ENCODE measurements at places on chromosomes 3 and 15.

DNA sequence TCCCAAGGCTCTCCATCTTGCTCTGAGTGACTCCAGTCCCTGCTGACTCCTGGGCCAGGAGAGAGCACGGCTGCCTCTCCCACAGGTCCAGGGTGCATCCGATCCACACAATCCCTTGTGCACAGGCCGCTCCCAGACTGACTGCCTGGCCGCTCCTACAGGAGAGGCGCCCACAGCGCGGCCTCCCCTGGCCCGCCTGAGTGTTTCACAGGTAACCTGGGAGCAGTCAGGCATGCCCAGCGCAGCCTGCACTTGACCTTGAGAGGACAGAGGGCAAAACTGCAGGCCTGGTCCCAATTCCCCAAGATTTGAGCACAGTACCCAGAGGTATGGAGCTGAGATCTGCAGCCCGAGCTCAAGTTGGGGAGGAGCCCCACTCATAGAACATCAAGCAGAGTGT is 490.2 kb downstream of the CNTN6 start:
- no peak for DNase-seq

DNA sequence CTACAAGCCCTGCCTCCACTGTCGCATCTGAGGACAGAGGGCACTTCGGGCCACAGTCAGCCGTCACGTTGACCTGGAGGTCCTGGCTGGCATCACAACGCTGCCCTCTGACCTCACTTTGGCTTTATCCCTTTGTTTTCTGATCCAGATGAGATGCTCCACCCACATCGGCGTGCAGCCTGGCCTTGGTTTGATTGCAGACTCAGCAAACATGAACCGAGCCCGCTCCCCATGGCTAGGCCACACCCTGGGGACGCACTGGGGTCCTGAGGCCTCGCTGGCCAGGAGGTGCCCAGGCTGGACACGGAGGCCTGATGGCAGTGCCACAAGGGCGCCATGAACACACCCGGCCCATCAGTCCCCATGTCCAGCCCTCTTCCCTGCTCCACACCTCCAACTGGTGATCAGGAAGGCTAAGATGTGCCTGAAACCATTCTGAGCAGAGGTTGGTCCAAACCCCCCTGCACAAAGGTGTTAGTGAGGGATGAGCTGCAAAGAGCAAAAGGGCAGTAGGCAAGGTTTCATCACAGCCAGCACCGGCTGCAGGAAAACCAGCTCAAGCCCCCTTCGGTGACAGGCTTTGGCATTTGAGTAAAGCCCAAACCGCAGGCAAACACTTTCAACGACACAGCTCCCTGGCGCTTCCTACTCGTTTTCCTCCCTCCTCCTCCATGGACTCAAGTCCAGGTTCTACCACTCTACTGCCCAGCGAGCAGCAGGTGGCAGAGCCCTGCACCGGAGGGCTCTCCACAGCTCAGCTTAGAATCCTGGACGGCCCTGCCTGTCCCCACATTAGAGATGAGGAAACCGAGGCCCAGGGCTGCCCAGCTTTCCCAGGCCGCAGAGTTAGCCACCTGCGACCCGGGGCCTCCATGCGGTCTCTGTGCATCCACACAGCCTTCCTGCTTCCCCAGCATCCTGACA is 165.8 kb downstream of the NUP210 start:
- DNase-seq, result no peak

- no peak for DNase-seq
Observed at GRCh38 chr3:136305879-136306278, 55.7 kb downstream of the PCCB start.

- DNase-seq, result no peak
Observed at GRCh38 chr3:126685493-126685892, 18.5 kb upstream of the CHCHD6 start.

DNA sequence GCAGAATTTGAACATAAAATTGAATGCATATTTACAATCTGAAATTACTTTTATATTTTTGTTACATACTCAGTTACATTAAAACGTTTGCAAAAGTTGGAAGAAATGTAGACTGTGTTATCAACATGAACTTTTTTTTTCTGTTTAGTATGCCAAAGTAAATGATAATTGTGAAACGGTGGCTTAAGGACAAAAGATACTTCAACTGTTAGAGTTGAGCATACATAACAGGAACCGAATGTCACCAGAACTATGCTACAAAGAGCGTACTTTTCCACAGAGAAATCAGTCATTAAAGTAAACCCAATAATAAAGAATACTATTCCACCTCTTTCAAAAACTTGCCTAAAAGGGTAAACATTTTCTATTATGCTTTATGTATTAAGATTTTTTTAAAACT is 14.3 kb upstream of the DHX36 start:
- DNase-seq, result no peak

- DNase-seq, result no peak
Observed at GRCh38 chr3:153925841-153926514, 195.2 kb upstream of the ARHGEF26 start.

- DNase-seq, result no peak
Observed at GRCh38 chr3:177578488-177578887, 381.2 kb upstream of the TBL1XR1 start.

DNA sequence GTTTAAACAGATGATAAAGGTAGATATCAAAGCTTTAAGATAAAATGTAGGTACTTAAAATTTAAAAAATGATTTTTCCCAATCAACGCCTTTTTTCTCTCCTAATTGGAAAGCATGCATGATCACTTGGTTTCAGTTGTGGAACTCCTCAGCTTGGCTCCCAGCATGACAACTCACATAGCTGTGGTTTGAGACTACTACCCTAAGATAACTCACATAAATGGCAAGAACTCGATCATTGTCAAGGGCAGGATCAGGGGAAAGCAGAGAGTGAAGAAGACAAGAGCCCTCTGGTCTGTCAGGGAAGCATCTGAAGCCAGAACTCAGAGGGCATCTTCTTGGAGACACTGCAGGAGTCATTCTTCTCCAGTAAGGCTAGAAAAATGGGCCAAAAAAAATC is 516.7 kb downstream of the NTRK3 start:
- no peak for DNase-seq

DNA sequence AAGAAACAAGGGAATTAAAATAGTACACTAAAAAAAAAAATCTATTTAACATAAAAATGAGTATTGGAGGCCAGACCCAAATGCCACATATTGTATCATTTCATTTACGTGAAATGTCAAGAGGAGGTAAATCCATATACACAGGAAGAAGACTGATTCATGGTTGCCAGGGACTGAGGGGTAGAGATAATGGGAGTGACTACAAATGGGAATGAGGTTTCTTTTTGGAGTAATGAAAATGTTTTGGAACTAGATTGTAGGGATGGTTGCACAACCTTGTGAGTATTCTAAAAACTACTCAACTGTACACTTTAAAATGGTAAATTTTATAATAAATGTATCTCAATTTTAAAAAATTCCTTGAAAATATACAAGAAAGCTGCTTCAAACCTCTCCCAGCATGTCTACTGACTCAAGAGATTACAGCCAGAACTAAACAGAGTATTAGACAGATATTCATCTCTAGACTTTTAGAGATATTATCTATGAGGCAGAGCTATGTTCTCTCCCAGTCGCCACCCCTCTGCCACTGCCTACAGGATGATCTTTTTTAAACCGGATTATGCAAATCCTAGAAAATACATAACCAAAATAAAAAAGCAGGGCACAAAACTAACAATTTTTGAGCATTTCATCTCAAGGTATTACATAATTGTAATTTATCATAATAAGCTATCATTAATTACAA is 6.2 kb downstream of the HLTF start:
- no peak for DNase-seq

DNA sequence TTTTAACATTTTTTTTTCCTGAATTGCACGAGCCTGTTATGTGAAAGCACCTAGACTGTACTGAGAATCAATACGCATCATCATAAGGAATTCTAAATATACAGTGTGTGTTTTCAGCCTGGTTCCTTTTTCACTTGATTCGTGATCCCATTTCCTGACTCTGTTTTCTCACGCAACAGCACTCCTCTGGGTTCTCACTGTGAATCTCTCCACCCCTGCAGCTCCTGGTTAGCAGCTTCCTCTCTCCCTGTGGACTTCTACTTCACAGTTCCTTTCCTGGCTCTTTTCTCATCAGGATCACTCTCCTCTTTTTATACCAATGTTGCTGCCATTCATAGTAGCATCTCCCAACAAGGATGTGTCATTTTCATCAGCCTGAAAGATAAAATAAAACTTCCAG is 297.2 kb downstream of the CADM2 start:
- DNase-seq, result no peak

- DNase-seq, result no peak
Observed at GRCh38 chr3:140499114-140499757, 178.6 kb upstream of the TRIM42 start.

DNA sequence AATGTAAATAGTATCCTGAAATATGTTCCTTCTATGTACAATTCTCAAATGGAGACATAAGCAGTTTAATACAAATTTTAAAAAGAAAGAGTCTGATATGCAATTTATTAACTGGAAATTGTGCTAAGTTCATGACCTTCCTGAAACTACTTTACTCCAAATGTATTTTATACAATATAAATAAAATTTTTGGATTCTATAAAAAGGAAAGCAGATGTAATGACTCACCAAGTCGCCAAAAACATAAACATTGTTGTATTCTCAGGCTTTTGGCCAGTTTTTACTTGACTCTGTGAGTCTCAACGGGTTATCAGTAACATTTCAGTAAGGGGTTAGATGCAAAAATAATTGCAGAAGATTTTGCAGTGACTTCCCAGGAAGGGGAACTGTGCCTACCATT is 948.2 kb downstream of the EPHA3 start:
- DNase-seq, result no peak

DNA sequence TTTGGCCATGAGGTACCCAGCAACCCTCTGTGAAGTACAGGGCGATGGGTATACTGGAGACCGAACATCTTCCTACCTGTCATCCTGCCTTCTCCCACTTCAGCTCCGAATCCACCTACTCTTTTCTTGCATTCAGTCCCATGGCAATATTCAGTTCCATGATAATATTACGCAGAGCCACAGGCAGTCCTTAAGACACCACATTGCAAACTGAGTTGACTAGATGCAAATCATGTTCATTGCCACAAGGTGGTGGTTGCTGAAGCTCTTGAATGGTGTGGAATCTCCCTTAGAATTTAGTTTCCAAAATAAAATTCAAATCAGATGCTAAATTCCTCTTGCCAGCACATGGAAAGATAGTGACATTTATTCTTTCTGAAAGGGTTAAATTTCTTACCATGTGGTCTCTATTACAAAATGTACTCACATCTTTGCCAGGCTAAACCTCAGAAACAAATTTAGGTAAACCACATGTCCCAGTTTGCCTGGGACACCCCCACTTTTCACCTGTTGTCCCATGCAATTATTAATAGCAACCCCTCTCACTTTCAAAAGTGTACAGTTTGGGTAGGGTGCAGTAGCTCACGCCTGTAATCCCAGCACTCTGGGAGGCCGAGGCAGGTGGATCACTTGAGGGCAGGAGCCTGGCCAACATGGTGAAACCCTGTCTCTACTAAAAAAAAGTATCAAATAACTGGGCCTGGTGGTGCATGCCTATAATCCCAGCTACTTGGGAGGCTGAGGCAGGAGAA is 1.7 kb upstream of the NME9 start:
- no peak for DNase-seq

DNA sequence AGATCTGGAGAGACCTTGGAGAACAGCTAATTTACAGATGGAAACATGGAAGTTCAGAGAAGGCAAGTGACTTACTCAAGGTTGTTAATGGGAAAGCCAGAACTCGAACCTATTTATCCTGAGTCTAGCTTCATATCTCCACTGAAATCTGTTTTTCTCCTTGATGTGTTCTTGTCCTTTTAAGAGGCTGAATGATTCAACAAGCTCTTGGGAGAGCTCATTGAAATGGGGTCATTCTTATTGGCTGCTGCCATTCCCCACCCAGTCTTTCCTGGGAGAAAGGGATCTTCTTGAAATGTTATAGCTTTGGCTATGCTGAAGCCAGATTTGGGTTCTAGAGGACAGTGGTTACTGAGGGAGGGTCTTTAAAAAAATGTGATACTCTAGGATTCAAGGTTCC is 41.0 kb downstream of the RTP1 start:
- no peak for DNase-seq

- DNase-seq, result no peak
Observed at GRCh38 chr15:28132524-28133275, 33.6 kb upstream of the OCA2 start.

- DNase-seq, result no peak
Observed at GRCh38 chr3:45191924-45192417, 34.1 kb downstream of the TMEM158 start.

- no peak for DNase-seq
Observed at GRCh38 chr3:157920822-157921700, 185.2 kb downstream of the SHOX2 start.

DNA sequence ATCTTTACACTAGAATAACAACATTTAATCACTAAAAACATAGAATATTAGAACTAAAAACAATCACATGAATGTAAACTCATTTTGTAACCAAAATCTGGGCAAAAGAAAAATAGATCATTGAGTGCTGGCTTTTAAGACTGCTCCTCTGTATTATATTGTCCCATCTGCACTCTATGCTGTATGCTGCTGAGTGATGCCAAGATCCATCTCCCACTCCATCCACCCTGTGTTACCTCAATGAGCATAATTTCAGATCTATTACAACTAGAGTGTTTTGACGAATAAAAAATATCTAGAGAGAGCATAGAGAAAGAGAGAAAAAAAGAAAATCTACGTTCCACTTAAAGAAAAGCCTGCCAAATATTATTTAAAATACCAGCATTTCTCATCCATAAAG is 1060.4 kb downstream of the ZPLD1 start:
- DNase-seq, result no peak

GRCh38 chr3:190314741-190315140 is 7.5 kb downstream of the CLDN1 start:
- no peak for DNase-seq

DNA sequence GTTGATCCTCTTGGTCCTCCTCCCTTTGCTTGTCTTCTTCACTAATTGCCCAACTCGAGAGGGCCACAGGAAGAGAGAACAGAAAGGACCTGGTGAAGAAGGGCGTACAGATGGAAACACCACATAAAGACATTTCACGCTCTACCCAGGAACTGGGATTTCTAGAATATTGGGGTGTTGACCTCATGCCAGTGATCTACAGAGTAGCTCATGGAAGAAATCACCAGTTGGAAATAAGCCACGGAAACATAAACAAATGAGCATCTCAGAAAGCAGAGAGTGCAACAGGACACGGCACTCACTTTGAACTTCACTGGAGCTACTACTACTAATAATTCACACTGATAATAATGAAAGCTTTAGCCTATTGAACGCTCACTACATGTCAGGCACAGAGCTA is 84.6 kb upstream of the ARHGEF3 start:
- no peak for DNase-seq

DNA sequence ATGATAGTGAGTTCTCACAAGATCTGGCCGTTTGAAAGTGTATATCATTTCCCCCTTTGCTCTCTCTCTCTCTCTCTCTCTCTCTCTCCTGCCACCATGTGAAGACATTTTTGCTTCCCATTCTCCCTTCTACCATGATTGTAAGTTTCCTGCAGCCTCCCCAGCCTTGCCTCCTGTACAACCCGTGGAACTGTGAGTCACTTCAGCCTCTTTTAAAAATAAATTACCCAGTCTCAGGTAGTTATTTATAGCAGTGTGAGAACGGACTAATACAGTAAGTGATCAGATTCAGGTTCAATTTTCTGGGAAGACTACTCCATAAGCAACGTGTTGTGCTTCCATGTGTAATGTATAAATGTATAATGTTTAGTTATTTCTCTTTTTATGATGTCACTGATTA is 29.2 kb downstream of the CADPS start:
- DNase-seq, result no peak

- no peak for DNase-seq
Observed at GRCh38 chr3:76859596-76859995, 180.3 kb upstream of the ROBO2 start.

All from stimulated activated CD8-positive, alpha-beta memory T cell treated with anti-CD3 and anti-CD28 coated beads, Interleukin-2, amount 100 ng/mL, for 1 hour (primary cell).